ENCODE measurements at places on chromosomes 11 and 22. TPM values are rescaled to one million over a fixed set of nuclear protein-coding genes. Genes with fewer than 3 reads are reported as not detected.

DNA sequence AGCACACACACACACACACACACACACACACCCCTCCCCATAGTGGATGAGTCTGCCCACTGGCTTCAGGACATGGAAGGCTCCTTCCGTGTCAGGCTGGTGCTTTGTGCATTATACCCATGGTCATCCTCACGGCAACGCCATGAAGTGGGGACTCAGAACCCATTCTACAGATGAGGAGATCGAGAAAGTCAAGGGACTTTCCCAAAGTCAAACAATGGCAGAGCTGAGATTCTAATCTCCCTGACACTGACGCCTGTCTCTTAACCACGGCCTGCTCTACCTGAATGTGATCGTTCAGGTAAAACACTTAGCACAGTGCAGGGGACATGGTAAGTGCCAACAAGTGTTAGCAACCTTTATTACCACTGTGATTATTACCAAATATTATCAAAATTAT lies 4.3 kb upstream of the MN1 start:
- no peak for DNase-seq
- H3K4me1 ChIP-seq = peaks cover 10% of the 10 kb centered on the region
- no peak overlapping the region for H3K27ac ChIP-seq
- no peak overlapping the region for H3K4me3 ChIP-seq
- H3K27me3 ChIP-seq = no peaks in the 10 kb centered on the region

NAALADL1 gene
- 12.1 TPM for total RNA-seq

DNA sequence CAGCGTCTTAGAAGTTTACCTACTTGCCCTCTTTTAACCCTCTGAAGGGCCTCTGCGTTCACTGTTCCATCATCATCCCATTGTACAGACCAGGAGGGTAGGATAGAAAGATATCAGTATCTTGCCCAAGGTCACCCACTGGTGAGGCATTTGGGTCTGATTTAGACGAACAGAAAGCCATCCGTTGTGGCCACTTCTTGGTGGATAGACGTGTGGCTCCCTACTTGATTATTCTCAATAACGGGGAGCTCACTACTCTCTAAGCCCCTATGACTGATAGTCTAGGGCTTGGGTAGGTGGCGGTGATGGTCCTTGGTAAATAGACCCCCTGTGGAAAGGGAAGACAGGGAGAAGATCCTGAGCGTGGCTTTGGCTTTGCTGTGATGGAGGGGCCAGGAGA lies 28.6 kb upstream of the PRR5 start:
- H3K4me3 ChIP-seq = no peak overlapping the region
- H3K27ac ChIP-seq = no peak overlapping the region
- DNase-seq = no peak
- H3K4me1 ChIP-seq = peaks cover 13% of the 10 kb centered on the region
- no peaks in the 10 kb centered on the region for H3K36me3 ChIP-seq

DNA sequence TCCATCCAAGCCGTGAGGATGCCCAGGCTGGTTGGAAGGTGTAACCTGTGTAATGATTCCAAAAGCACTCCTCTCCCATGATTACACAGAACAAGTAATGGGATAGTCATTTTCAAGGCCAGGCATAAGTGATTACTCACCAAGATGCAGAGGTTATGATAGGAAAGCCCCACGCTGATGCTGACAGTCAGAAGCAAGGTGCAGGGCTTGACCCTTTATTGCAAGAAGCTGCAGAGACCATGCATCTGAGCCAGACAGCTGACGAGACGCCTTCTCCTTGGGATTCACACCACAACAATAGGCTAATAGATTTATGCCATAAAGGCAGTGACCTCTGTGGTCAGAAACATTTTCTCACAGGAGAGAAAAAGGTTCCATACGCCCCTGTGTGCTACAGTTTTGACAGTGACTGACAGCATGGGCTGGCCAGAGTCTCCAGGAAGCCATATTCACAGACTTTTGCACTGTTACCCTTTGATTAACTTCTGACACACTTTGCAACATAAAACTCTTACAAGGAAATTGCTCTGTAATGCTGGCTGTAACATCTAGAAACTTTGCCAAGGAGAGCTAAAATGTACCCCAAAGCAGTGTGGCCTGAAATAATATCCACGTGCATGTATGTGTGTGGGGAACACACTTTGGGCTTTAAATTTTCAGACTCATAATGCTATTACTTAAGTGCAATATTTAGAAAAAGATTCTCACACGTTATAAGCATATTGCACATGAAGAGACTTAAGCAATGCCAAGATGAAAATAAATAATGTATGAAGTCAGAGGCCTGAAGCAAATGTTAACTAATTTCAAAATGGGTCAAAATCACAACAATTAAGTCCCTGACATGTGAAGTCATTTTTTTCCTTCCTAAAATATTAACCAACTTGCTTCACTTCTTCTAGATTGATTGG lies 1079.0 kb upstream of the TENM4 start:
- no peak overlapping the region for H3K4me3 ChIP-seq
- H3K27ac ChIP-seq = no peak overlapping the region
- DNase-seq = no peak
- H3K4me1 ChIP-seq = no peaks in the 10 kb centered on the region
- no peaks in the 10 kb centered on the region for H3K27me3 ChIP-seq

- no peak overlapping the region for H3K4me3 ChIP-seq
- H3K36me3 ChIP-seq = no peaks in the 10 kb centered on the region
- DNase-seq = peak; percentile 62
- H3K27me3 ChIP-seq = no peaks in the 10 kb centered on the region
- no peak overlapping the region for H3K27ac ChIP-seq
- peaks cover 2% of the 10 kb centered on the region for H3K4me1 ChIP-seq
Observed at GRCh38 chr11:58654079-58654907, 31.8 kb downstream of the CNTF start.

GLB1L3 gene
- total RNA-seq = not detected

- H3K4me1 ChIP-seq = no peaks in the 10 kb centered on the region
- no peak overlapping the region for H3K4me3 ChIP-seq
- H3K36me3 ChIP-seq = no peaks in the 10 kb centered on the region
- no peaks in the 10 kb centered on the region for H3K27me3 ChIP-seq
- no peak for DNase-seq
Observed at GRCh38 chr11:103486604-103487003, 377.4 kb downstream of the DYNC2H1 start.

- H3K4me1 ChIP-seq = no peaks in the 10 kb centered on the region
- no peak overlapping the region for H3K27ac ChIP-seq
- H3K27me3 ChIP-seq = no peaks in the 10 kb centered on the region
- H3K4me3 ChIP-seq = no peak overlapping the region
Observed at GRCh38 chr11:97856666-97857065, 1164.1 kb upstream of the CNTN5 start.

CCS gene
- 27.7 TPM for total RNA-seq

TBX10 gene
- total RNA-seq = not detected

GRCh38 chr22:27993201-27993635 lies 74.2 kb upstream of the PITPNB start:
- H3K4me1 ChIP-seq = no peaks in the 10 kb centered on the region
- DNase-seq = no peak
- H3K36me3 ChIP-seq = no peaks in the 10 kb centered on the region

- no peak overlapping the region for H3K4me3 ChIP-seq
- no peak for DNase-seq
- no peaks in the 10 kb centered on the region for H3K36me3 ChIP-seq
- no peaks in the 10 kb centered on the region for H3K27me3 ChIP-seq
- peaks cover 3% of the 10 kb centered on the region for H3K4me1 ChIP-seq
Observed at GRCh38 chr22:23084453-23085350, 14.4 kb downstream of the GNAZ start.

TEX54 gene
- total RNA-seq = not detected

GRCh38 chr22:43183496-43184277 lies 3.2 kb downstream of the TTLL12 start:
- no peak for DNase-seq
- no peak overlapping the region for H3K27ac ChIP-seq
- H3K4me3 ChIP-seq = no peak overlapping the region
- H3K4me1 ChIP-seq = peaks cover 20% of the 10 kb centered on the region

- no peaks in the 10 kb centered on the region for H3K4me1 ChIP-seq
- H3K36me3 ChIP-seq = no peaks in the 10 kb centered on the region
- no peak overlapping the region for H3K27ac ChIP-seq
- no peaks in the 10 kb centered on the region for H3K27me3 ChIP-seq
Observed at GRCh38 chr11:132818951-132819350, 713.4 kb downstream of the OPCML start.

DNA sequence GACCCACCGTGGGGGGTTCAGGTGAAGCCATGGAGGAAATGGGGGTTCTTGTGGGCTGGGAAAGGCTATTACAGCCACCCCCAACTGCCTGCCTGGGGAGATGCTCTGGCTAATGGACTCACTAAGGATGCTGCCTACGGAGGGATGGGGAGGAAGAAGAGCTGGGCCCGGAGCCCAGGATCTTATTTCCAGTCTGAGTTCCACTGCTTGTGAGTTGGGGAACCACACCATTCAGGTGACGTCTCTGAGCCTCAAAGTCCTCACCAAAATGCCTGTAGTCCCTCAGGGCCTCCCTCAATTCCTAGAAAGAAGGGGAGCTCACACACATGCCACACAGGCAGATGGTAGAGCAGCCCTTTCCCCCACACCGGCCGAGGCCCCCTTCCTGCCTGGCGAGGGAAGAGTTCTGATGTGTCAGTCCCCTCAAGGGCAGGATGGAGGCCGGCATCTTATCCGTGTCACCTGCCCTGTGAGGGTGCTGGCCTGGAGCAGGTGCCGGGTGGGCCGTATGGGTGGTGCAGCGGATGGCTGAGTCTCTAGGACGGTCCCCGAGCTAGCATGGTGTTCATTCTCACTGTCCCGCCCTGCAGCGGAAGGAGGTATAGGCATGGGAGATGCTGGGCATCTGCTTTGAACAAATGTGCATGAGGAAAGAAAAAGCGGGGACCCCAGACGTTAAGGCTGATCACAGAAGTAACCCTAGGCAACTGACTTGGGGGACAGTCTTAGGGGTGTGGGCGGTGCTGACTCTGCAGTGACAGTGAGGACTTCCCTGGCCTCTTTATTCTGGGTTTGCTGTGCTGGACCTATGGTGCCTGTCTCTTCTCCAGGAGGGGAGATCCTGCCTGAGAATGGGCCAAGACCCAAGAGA lies 15.7 kb downstream of the MRGPRF start:
- no peak overlapping the region for H3K27ac ChIP-seq
- DNase-seq = no peak
- no peaks in the 10 kb centered on the region for H3K36me3 ChIP-seq
- H3K27me3 ChIP-seq = no peaks in the 10 kb centered on the region
- H3K4me1 ChIP-seq = peaks cover 22% of the 10 kb centered on the region

OR52H1 gene
- total RNA-seq = 0.89 TPM

OR8D4 gene
- total RNA-seq = 0.08 TPM

OPCML gene
- 0.53 TPM for total RNA-seq

DNA sequence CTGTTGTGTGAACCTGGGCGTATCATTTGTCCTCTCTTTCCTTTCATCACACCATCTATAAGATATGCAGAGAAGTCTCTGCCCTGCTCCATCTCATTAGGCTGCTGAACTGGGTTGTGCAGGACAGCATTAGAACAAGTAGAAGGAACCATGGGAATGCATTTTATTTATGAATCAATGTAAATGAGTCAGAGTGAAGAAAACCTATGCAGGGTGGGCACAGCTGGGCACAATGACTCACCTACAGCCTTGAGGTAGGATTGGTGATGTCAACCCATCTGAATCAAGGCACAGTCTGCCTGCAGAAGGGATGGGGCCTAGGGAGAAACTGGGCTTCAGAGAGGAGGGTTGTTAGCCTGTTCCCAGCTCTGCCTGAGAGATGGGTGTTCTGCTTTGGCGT lies 123.4 kb downstream of the CSNK2A3 start:
- no peak for DNase-seq
- H3K4me1 ChIP-seq = no peaks in the 10 kb centered on the region
- H3K27ac ChIP-seq = no peak overlapping the region
- H3K27me3 ChIP-seq = no peaks in the 10 kb centered on the region
- no peaks in the 10 kb centered on the region for H3K36me3 ChIP-seq

DNAJB7 gene
- total RNA-seq = not detected

- H3K4me1 ChIP-seq = peaks cover 7% of the 10 kb centered on the region
- H3K36me3 ChIP-seq = no peaks in the 10 kb centered on the region
- H3K27me3 ChIP-seq = no peaks in the 10 kb centered on the region
- no peak overlapping the region for H3K4me3 ChIP-seq
- no peak for DNase-seq
Observed at GRCh38 chr22:45334528-45334927, 24.8 kb downstream of the FAM118A start.

GRCh38 chr11:64792482-64792881 lies 10.5 kb downstream of the MAP4K2 start:
- no peaks in the 10 kb centered on the region for H3K27me3 ChIP-seq
- no peaks in the 10 kb centered on the region for H3K36me3 ChIP-seq
- no peak overlapping the region for H3K27ac ChIP-seq

GRCh38 chr11:35525501-35526175 lies at the start of gene PAMR1:
Gene PAMR1, minus strand, starts transcription at chr11:35525616. Its CDS starts 31 bp downstream, at chr11:35525585.
- H3K27me3 ChIP-seq = no peaks in the 10 kb centered on the region
- H3K27ac ChIP-seq = no peak within 1 kb of the TSS
- no peaks in the 10 kb centered on the region for H3K36me3 ChIP-seq
- no peaks in the 10 kb centered on the region for H3K4me1 ChIP-seq
- peak; percentile 21 for DNase-seq

DNA sequence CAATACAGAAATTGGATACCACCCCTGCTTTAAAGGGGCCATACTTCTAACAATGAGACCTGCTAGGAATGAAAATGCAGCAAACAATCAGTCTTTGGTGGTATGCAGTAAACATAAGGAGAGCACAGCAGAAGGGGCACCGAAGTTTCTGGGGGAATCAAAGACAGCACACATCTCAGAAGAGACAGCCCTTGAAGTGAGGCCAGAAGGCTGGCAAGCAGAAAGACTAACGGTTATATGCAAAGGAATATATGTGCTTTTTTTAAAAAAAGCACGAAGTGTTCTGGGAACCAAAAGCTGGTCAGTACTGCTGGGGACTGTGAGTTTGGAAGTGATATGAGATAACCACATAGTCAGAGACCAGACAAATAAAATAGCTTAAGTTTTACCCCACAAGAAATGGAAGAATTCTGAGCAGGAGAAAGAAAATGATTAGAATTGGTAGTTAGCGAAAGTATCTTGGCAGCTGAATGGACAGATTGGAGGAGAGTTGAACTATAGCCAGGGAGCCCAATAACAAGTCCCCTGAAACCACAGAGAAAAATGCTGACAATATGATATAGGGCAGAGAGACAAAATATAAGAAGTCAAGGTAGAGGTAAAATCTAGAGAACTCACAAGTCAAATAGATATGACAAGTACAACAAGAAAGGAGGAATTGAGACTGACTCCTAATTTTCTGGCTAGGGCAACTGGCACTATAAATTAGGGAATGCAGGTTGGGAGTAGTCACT lies 125.7 kb downstream of the MRTFA start:
- H3K4me1 ChIP-seq = peaks cover 16% of the 10 kb centered on the region
- H3K4me3 ChIP-seq = no peak overlapping the region
- no peaks in the 10 kb centered on the region for H3K36me3 ChIP-seq
- no peaks in the 10 kb centered on the region for H3K27me3 ChIP-seq

GRCh38 chr22:20316844-20317401 lies 2.9 kb downstream of the DGCR6L start:
- peak; percentile 11 for DNase-seq
- peaks cover 7% of the 10 kb centered on the region for H3K4me1 ChIP-seq
- H3K36me3 ChIP-seq = no peaks in the 10 kb centered on the region
- no peak overlapping the region for H3K27ac ChIP-seq
- H3K27me3 ChIP-seq = no peaks in the 10 kb centered on the region

GRCh38 chr11:121669422-121669821 lies 216.7 kb upstream of the SORL1-AS1 start:
- H3K36me3 ChIP-seq = no peaks in the 10 kb centered on the region
- no peaks in the 10 kb centered on the region for H3K27me3 ChIP-seq
- peaks cover 5% of the 10 kb centered on the region for H3K4me1 ChIP-seq
- no peak overlapping the region for H3K4me3 ChIP-seq

Measured in ovary (tissue), 10 donors.